Adipose tissue (tissue), 3 donors: ENCODE measurements at places on chromosomes 4 and X. TPM values are rescaled to one million over a fixed set of nuclear protein-coding genes. Genes with fewer than 3 reads are reported as not detected.

The ERCC6L gene
- polyA plus RNA-seq, result 0.03 TPM

The ENPP6 gene
- polyA plus RNA-seq, result 0.03 TPM

The TSPAN6 gene
- 24.3 TPM for polyA plus RNA-seq

The ITIH6 gene
- not detected for polyA plus RNA-seq

The F11 gene
- not detected for polyA plus RNA-seq

The PCYT1B gene
- polyA plus RNA-seq, result 0.66 TPM

The KIAA0232 gene
- polyA plus RNA-seq, result 6.7 TPM

The RGN gene
- polyA plus RNA-seq, result 10.0 TPM

The CRMP1 gene
- polyA plus RNA-seq, result 2.2 TPM

The HELT gene
- polyA plus RNA-seq, result not detected

The TBX22 gene
- not detected for polyA plus RNA-seq

The NDP gene
- polyA plus RNA-seq, result 0.03 TPM

The YY2 gene
- polyA plus RNA-seq, result 1.1 TPM

The STK32B gene
- 6.0 TPM for polyA plus RNA-seq

The UGT2B7 gene
- polyA plus RNA-seq, result not detected

The REELD1 gene
- 1.3 TPM for polyA plus RNA-seq

The ARL9 gene
- not detected for polyA plus RNA-seq

The UGT2B15 gene
- 1.1 TPM for polyA plus RNA-seq

The CHM gene
- polyA plus RNA-seq, result 10.1 TPM

The IGFBP7 gene
- polyA plus RNA-seq, result 699 TPM

The XAGE1A gene
- not detected for polyA plus RNA-seq

The KIF4A gene
- polyA plus RNA-seq, result 0.06 TPM

The AIMP1 gene
- 18.9 TPM for polyA plus RNA-seq

The NKAP gene
- polyA plus RNA-seq, result 5.5 TPM

The PDZD11 gene
- polyA plus RNA-seq, result 18.2 TPM

The USP51 gene
- 0.48 TPM for polyA plus RNA-seq

The PRKG2 gene
- 0.29 TPM for polyA plus RNA-seq

The NEUROG2 gene
- not detected for polyA plus RNA-seq

The EMCN gene
- 15.9 TPM for polyA plus RNA-seq

The MAGEC2 gene
- not detected for polyA plus RNA-seq

The PABPC5 gene
- polyA plus RNA-seq, result 0.23 TPM

The CLDN34 gene
- not detected for polyA plus RNA-seq

The FRMPD4 gene
- 0.03 TPM for polyA plus RNA-seq

The SSX3 gene
- polyA plus RNA-seq, result not detected

The SYTL4 gene
- polyA plus RNA-seq, result 3.5 TPM

The NEIL3 gene
- not detected for polyA plus RNA-seq

The MAGED4B gene
- polyA plus RNA-seq, result 2.2 TPM

The F9 gene
- polyA plus RNA-seq, result not detected

The DCAF16 gene
- 6.1 TPM for polyA plus RNA-seq

The CSAG3 gene
- not detected for polyA plus RNA-seq

The TEX13B gene
- polyA plus RNA-seq, result not detected

The SPATA18 gene
- polyA plus RNA-seq, result 1.7 TPM
